ENCODE measurements at places on chromosomes 12 and 14.

- DNase-seq = no peak
Measured at GRCh38 chr14:97268097-97268496, 470.9 kb downstream of the VRK1 start.

- DNase-seq = peak; percentile 91
Measured at GRCh38 chr14:51653079-51653774, 1.5 kb downstream of the FRMD6 start.

DNA sequence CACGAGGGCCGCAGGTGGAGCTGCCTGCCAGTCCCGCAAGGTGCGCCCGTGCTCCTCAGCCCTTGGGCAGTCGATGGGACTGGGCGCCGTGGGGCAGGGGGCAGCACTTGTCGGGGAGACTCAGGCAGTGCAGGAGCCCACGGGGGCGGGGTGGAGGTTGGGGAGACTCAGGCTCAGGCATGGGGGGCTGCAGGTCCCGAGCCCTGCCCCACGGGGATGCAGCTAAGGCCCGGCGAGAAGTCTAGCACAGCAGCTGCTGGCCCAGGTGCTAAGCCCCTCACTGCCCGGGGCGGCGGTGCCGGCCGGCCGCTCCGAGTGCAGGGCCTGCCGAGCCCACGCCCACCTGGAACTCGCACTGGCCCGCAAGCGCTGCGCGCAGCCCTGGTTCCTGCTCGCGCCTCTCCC, 39.2 kb upstream of the P2RX7 start:
- no peak for DNase-seq

DNA sequence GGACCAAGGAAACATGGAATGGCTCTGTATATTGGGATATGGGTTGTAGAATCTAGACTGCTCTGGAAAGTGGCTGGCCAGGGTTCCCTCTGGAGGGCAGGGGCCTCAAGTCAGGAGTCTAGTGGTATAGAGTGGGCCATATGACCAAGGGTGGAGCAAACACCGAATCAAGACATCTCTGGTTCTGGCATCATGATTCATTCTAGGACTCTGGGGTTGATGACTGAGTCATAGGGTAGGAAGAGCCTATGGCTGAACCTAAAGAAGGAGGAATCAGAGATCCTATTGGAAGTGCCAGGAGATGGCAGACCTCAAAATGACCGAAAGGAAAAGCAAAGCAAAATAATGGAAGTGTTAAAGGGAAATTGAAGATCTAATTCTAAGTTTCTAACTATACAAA, 356.4 kb upstream of the PRICKLE1 start:
- DNase-seq = no peak

GRCh38 chr12:96103067-96103644, 67.8 kb upstream of the LTA4H start:
- no peak for DNase-seq

DNA sequence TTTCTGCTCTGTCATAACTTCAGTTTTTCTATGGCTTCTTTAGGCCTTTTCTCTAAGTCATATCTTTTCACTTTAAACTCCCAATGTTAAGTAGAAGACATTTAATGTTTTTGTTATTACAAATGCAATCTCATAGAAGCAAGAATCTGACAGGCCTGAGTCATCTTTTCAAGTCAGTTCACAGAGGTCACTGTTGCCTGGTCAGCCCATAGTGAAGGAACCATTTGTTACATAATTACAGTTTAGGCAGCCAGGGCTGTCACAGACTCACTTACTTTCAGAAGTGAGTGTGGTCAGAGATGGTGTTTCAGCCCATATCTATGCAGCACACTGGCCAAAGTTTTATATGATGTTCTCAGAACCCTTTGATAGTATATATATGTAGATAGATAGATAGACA, 46.5 kb downstream of the CCER1 start:
- no peak for DNase-seq

DNA sequence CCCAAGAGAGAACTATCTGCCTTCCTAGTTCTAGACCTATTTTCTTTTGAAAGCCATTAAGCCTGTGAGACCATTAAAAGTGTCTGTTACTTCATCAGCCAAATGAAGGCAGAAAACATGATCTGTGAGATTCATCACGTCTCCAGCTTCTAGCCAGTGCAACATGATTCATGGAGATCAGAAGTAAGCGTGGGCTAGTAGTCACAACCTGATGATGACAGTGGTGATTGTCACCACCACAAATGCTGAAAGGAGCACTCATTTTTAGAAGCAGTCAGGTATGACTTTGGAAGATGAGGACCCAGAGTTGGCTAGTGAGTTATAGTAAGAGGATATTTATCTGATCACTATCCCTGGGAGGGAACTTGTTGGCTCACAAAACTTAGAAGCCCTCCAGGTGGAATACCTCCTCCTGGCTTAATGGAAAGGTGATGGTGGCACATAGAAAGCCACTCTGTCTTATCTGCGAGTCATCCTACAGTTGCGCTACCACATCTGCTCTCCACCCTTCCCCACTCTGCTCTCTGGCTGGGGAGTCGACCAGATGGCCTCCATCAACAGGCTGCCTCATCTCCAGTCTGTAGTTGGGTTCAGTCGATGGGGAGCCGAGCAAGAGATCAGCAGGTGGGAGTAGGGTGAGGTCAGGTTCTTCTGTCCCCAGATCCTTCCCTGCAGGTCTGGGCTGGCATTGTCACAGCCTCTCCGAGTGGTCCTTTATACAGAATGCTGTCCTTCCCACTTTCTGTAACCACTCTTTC, 317.6 kb upstream of the FKBP4 start:
- DNase-seq = no peak

DNA sequence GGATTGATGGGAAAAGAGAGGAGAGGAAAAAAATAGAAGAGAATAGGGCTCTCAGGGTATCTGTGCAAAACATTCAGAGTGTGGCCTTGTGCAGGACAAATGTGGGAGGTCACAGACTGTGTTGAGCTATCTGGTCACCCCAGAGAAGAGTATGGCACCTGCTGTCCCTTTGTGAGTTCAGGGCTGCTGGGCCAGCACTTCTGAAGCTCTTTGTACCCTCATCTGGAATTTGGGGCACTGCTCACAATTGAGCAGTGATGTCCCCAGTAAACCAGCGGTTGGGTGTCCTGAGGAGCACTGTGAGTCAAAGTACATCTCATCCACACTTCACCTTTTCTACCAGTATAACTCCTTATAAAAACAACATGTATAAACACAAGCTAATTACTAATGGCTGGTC, 2.6 kb upstream of the KRT81 start:
- DNase-seq = no peak

DNA sequence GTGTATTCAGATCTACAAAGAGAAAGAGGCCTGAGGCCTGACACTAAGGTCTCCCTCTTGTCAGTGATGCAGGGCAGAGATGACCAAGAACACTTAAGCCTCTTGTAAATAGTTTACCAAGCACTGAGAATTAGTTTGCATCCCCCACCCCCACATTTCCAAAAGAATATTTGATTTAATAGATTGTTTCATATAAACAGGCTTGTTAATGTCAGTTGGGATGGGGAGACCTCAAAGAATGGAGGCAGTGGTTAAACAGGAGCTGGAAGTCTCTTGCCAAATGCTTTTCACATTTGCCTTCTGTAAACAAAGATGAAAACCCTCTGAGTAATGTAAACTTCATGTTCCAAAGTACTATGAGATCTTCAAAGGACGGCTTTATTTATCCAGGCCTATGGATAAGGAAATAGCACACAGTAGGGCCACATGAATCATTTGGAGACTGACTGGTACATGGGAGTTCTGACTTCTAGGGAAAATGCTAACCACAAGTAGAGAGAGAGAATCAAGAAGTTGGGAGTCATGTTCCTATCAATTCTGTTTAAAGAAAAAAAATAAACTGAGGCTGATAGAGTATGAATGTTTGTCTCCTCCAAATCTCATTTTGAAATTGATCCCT, 234.7 kb downstream of the ANO2 start:
- no peak for DNase-seq

DNA sequence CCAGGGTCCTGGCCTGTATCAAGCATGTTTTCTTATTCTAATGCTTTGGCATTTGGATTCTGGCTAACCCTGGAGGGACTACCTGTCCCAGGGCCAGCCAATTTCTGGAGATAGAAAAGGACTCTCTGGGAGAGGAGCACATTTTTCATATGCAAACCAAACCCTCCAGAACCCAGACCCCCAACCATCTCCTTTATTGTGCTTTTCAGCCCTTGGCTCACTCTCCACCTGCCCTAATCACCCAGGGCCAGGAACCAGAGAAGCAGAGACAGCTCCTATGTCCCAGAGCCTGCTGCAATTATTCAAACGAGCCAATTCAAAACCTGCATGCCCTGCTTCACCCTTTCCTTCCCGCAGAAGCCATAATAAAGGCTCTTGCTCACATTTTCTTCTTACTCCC, 23.8 kb downstream of the HSPB8 start:
- DNase-seq = no peak

GRCh38 chr12:14826491-14826890, 12.5 kb upstream of the SMCO3 start:
- no peak for DNase-seq

DNA sequence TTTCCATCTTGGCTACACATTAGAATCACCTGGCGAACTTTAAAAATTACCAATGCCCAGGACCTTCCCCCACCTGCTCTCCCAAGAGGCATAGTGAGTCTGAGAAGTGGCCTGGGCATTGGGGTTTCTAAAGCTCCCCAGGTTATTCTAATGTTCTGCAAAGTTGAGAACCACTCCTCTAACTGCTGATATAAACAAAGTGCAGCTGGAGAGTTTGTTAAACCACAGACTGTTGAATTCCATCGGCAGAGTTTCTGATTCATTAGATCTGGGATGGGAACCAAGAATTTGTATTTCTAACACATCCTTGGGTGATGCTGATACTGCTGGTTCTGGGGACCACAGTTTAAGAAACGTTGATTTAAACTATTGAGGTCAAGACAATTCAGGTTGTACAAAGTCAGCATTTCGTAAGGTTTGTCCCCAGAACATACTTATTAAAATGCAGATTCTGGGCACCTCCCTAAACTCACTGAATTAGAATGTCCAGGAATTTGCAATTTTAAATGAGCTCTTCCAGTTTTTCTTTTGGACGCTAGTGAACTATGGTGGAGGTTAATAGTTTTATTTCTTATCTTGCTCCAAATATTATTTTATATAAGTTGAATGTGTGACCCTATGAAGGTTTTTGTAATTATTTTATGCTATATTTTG, 309.1 kb downstream of the NRXN3 start:
- DNase-seq = no peak

GRCh38 chr12:80761838-80762237, 45.1 kb downstream of the MYF5 start:
- no peak for DNase-seq

DNA sequence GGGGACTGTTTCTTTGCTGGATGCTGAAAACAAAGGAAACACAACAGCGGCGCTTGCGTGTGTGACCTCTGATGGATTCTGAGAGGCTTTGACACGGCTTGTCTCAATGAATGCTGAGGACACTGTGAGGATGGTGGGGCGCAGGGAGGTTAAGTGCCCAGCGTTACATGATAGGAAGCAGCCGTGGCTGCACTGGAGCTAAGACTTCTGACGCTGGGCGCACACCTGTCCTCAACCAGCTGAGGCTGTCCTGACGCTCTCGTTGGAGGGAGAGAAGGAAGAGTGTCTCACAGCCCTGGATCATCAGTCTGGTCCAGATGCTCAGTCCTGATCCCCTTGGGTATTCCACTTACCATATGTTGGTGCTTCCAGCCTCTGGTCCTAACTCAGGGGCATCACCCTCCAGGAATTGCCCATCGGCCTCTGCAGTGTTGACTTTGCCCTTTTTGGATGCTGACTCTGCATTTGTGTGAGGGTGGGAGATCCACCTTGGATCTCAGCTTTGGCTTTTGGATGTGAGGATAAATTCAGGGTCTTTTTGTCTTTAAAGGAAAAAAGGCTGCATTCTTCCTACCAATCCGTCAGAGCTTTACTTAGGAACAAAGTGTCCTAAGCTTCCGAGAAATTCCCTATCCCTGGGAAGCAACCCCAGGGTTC, 125.2 kb downstream of the ZNF664 start:
- DNase-seq = no peak

DNA sequence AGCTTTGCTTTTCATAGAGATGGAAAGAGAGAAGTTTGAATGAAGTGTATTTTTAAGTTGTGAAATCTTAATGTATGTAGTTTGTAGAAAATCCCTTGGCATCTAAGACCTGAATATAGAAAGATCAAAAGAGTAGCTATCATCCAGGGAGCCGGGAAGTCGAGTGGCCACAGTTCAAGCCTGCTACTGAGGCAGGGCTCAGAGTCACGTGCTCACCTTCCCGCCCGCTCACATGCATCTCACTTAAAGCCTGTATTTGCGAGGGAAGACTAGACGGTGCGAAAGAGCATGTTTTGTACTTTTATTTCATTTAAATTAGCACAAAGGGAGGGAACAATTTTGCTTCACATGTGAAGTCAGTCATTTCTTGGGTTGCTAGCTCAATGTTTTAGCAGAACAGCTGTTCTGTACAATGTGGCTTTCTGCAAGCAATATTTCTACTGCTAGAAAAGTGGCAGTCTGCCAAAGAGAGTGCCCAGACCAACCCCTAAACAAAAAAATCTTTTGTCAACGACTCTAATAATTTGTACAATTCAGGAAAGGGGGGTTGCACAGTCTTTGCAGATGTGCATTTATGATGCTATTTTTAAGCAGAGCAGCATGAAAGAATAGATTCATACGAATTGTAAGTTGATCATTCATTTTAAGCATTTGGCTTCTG, 290.7 kb downstream of the NPAS3 start:
- DNase-seq = no peak

DNA sequence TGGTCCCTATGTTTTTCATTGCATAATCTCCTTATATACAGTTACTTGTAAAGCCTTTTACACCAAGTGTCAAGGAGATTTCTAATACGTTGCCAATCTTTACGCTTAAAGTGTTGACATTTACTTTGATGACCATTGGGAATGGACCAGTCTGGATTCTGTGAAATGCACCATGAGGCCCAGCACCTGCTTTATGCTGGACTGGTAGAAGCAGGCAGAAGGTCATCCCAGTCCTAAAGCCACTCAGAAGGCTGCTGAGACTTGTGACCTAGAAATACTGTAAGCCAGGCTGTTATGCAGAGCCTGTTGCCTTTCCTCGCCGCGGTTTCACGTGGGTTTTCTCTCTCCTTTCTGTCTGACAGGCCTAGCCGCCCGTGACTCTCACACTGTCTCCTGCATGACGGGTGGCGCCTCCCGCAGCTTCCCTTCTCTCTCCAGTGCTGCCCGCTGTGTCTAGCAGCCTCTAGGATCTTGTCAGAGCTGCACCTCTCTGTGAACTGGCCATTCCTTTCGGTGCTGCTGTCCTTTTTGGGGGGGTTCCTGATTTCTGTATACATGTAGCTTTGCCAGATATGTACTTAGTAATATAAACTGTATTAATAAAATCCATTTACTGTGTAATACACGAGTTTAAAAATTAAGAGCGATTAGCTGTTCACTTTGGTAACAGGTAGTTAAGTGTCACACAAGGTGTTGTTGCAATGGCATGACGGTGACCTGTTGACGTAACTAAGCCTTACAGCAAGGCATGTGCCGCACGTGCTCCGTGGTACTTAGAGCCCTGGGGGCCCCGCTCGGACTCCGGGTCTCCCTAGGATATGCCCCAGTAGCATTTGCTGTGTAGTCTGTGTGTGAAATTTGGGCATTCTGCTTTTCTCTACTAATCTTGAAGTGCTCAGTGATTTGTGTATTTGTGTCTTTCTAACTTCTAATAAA, 29.7 kb downstream of the XRCC3 start:
- DNase-seq = no peak

GRCh38 chr14:99205086-99205688, 66.8 kb downstream of the BCL11B start:
- DNase-seq = no peak

Measured in SW 1271 (cell line).